Activated CD4-positive, alpha-beta T cell treated with anti-CD3 and anti-CD28 coated beads, Interleukin-2, Interleukin-6, amounts not matched to agents 100 ng/mL and 50 ng/mL, durations not matched to agents 16 hours and 8 hours (primary cell): ENCODE measurements at places on chromosomes 2 and 18.

DNA sequence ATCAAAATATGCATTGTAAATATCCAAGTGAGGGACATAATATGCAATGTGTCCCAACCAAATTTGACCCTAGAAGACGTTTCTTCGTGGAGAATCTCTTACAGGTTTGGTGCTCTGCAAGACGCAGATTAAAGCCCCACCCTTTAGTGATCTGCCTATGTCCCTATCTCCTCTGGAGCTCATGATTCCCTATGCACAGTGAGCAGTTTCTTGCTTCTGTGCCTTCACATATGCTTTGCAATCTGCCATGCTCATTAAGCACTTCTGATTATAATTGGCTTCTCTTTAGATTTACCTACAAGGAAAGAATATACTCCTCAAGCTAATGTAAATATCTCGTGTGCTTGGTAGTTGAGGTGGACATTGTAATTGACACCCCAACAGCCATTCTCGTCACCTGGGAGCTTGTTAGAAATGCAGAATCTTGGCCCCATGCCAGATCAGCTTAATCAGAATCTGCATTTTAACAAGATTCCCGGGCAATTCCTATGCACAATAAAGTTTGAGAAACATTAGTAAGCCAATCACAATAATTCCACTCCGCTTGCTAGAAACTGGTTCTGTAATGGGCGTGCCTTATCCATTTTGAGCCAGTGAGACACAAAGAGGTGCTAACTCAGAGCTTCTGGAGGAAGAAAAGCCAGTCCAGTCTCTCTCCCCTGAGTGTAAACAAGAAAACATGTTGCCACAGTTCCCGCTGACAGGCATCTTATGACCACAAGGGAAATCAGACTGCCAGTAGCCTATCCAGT, 2.8 kb upstream of the PUM2 start:
- no peak for DNase-seq

DNA sequence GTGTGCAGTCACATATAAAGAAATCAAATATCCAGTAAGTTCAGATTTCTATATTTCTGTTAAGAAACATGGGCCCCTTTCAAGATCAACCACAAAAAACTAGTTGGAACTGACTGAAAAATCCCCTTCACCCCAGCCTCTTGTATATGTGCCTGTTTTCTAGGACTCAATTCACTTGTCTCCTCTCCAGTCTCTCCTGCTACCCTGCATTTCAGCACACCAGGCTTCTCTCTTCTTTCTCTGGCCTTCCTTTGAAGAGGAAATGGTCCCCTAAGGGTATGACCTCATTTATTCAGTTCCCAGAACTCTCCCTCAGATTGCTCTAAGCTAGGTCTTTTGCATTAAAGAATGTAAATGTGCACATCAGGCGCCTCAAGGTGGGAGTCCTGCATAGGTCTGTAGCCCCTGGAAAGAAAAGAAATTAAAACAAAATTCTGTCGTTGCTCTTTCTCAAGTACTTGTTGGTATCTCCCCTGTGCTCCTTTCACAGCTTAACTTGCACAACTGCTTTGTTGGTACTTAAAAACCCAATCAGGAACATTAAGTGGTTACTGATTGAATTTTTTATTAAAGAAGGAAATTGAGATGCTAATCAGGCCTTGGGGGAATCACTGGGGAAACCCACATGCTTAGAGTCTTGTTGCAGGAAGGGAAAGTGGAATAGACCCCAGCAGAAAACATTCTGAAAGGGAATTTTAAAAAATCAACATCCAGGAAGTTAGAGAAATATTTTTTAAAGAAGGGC, 278.4 kb downstream of the AGPS start:
- DNase-seq: peak; percentile 24

- DNase-seq: no peak
Observed at GRCh38 chr2:111671426-111672150, 212.4 kb downstream of the ANAPC1 start.

- DNase-seq: no peak
Observed at GRCh38 chr18:5297597-5297996, 2.1 kb upstream of the ZBTB14 start.

GRCh38 chr2:151553-152334, 105.4 kb upstream of the FAM110C start:
- no peak for DNase-seq

DNA sequence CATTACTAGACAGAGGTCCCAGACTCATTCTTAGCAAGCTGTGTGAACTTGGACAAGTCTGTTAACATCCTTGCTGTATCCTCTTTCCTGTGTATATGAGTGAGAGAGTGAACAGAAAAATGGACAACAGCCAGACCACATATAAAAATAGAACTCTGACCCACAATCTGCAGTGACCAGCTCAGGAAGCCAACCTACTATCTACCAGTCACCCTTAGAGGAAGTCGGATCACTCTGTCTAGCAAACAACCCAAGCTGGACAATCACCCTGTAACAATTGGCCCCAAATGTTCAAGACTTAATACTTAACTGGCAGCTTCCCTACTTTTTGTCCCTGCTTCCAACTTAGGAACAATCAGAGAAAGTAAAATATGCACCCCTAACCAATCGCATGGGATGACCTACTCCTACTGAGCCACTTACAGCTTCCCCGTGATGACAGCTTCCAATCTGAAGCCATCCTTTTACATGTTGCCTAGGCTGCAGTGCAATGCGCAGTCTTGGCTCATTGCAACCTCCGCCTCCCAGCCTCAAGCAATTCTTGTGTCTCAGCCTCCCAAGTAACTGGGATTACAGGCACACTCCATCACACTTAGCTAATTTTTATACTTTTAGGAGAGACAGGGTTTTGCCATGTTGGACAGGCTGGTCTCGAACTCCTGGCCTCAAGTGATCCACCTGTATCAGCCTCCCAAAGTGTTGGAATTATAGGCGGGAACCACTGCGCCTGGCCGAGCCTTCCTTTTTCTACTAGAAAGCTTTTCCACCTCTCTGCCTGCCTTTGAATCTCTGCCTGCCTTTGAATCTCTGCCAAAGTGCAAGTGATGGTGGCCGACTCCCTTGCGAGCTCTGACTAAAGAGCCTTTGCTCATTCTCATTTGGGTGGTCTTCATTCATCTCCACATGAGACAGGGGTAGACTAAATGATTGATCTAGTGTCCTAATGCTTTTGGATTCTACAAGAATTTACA, 158.3 kb upstream of the NDUFV2 start:
- DNase-seq: no peak

DNA sequence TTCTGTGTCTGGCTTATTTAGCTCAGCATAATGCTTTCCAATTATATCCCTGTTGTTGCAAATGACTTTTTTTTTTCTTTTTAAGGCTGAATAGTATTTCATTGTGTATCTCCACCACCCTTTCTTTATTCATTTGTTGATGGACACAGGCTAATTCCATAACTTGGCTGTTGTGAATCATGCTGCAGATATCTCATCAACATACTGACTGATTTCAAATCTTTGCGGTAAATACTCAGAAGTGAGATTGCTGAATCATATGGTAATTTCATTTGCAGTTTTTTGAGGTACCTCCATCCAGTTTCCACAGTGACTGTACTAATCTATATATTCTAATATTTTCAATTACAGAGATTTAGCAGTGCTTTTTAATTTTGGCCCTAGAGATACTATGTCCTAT, 266.2 kb downstream of the TMX3 start:
- DNase-seq: peak; percentile 14

DNA sequence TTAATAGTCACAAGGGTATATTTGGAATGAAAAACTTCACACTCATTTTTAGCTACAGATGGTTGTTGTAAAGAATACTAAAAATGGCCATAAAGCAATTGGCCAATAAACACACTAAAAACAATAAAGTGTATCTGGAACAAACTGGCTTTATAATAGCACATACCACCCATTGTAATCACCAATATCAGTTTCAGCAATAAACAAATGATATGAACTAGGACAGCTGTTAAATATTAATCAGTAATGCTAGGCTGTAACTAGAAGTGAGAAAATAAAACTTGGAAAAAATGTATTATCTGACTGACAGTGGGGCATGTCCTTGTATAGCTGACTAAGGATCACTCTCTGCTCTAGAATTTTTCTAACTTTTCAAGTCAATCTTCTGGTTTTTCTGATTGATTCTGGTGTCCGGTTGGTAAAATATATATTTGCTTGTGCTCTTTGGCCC, 312.5 kb downstream of the RND3 start:
- no peak for DNase-seq

DNA sequence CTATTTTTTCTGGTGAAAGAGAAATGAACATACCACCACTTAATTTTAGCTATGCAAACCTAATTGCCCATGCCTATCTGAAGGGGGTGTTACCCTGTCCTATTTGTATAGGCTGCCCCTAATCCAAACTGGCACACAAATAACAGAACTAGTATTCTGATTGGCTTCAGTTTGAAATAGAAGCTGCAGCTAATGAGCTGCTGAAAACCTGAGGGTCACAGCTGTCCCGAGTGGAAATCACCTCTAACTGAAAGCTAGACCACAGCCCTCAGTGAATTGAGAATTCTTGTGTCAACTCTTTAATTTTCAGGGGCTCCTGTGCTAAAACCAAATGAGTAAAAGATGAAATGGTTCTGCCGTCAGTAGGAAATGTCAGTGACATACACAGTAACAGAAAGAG, 28.7 kb downstream of the CCDC141 start:
- DNase-seq: peak; percentile 9

DNA sequence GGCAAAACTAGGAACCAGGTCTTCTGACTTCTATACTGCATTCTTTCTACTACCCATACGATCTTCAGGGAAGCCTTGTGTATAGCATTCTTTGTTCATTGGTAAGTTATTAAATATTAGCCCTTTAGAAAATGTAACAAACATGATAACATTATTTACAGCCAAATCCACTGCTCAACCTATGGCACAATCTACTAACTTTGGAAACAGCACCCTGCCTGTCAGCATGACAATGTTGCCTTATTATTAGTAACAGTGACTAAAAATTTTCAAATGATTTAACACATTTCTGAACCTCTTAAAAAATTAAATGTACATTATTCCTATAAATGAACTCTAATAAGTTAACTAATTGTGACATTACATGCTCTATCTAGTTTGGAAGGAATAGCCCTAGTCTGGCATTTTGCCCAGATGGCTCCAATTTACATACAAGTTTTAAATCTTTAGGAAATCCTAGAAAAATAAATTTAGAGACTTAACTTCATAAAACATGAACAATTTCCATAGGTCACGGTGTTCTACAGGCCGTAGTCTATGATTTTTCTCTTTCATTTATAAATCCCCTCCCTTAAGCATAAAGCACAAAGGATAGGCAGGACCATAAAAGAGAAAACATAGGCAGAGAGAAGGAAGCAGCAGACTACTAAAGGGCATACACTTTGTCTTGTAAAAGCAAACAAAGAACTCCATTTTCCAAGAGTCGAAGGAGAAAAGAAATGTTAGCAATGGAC, 33.7 kb downstream of the YES1 start:
- DNase-seq: no peak

GRCh38 chr18:13309748-13310670, 91.4 kb downstream of the LDLRAD4 start:
- DNase-seq: no peak

DNA sequence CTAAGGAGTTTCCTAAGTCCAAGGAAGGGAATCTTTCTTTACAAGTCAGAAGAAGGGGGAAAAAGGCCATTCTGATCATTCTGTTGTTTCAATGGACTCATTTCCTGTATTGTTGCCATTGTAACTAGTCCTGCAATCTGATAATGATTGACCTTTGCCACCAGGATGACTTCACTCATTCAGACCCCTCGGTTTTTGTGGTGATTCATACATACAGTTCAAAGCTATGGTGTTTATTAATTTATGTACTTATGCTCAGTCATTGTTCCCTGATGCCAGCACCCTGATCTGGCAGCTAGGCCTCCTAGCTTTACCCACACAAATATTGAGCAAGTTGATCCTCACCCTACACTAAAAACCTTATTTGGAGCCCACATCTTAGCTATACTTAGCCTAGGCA, 57.6 kb upstream of the ZNF519 start:
- DNase-seq: peak; percentile 84

DNA sequence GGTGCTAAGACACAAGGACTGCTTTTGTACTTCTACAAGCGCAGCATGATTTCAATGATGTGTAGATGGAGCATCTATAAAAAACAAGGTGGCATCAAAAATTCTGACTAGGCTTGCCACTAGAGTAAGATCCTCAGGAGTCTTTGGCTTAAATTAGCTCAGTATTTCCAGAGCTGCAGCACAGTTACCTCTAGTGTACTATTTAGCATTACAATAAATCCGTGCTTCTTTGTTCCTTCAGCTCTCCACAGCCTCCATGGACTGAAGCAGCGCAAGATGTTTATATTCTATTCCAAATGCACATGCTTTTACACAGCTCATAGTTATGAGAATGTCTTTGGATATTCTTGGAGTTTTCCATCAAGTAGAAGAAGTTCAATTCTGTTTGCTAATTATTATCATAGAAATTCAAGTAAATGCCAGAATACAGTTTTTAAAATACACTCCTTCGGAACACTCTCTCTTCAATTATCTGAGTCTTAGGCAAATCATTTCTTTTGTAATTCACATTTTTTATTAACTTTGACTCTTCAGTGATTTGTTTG, 1133.0 kb upstream of the LRRTM1 start:
- DNase-seq: no peak

GRCh38 chr2:168424112-168424951, 31.7 kb upstream of the CERS6 start:
- peak; percentile 10 for DNase-seq

- no peak for DNase-seq
Observed at GRCh38 chr2:217116610-217117009, 256.7 kb upstream of the TNP1 start.

- DNase-seq: no peak
Observed at GRCh38 chr2:232250246-232251175, 128.0 kb upstream of the ALPP start.

GRCh38 chr2:236565879-236566402, 3.7 kb upstream of the ACKR3 start:
- no peak for DNase-seq

DNA sequence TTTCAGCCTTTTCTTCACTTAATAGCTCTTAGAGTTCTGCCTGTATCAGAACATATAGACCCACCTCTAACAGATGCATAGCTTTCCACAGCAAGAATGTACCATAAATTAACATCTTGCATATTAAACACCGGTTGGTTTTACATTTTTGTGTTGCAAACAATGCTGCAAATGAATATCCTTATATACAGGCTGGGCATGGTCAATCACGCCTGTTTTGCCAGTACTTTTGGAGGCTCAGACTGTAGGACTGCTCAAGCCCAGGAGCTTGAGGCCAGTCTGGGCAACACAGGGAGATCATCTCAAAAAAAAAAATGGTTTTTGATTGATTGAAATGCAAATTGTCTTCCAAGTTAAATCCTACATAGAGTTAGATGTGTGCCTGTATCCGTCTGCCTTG, 1.5 kb upstream of the LCT start:
- no peak for DNase-seq

DNA sequence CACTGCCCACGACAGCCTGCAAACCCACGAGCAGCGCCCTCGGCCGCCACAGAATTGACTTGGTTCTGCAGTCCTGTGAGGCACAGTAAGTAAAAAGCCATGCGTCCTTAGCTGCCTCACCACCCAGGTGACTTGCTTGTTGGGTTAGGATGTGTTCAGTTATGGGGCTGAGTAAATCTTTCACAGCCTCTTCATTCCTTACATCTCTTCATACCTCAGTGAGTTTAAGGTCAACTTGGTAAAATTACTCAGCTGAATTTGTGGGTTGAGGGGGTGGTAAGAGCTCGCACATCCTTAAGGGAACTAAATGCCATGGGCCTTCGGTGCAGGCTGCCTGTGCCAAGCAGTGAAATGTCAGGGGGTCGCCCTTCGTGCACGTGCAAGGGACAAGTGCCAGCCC, 165.2 kb upstream of the ALKAL2 start:
- DNase-seq: no peak

- DNase-seq: no peak
Observed at GRCh38 chr2:20322527-20323300, 27.9 kb downstream of the PUM2 start.

GRCh38 chr2:187936228-187936627, 355.4 kb upstream of the GULP1 start:
- no peak for DNase-seq
